Right lung (tissue), 10 donors: ENCODE measurements at places on chromosomes 2 and 18.

GRCh38 chr2:210681491-210681890 lies 125.1 kb downstream of the CPS1 start:
- no peak for DNase-seq

DNA sequence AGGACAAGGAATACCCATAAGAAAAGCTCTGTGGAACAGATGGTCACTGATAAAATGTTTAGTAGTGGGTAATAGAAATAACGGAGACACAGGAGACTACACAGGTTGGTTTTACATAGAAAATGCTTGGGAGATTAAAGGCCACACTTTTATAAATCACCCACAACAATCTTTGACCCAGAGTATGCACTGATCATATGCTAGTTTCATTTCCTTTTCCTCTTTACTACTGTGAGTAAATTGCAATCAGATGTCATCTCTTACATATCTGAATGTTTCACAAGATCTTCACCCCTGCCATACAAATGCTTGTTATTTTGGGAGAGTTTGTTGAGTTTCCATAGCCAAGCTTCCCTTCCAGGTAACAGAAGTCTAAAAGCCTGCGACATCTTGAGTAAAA lies 978.4 kb upstream of the KLHL29 start:
- DNase-seq = no peak

GRCh38 chr18:22741318-22741717 lies 191.8 kb upstream of the RBBP8 start:
- no peak for DNase-seq

DNA sequence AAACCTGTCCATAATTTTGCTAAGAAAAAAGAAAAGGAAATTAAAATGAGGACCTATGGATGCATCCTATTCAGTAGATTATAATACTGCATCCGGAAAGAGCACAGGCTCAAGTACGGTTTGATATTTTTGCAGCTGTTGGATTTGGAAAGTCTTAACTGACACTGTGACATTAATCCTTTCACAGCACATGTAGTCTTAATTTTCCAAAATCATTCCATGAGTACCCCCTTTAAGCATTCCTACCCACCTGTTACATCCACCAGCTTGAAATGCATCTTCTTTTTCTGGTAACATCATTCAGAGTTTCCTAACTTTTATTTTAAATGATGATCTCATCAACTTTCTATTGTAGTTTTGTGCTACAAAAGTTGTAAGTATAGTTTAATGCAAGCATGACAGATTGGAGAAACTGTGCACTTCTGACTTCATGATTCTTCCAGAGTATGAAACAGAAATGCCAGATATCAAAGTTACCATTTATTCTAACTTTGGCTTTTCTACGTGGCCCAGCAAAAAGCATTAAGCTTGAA lies 113.5 kb downstream of the ESCO1 start:
- DNase-seq = no peak

GRCh38 chr2:126356631-126357030 lies 299.3 kb upstream of the GYPC start:
- no peak for DNase-seq

GRCh38 chr2:212536817-212537725 lies 1.5 kb downstream of the ERBB4 start:
- no peak for DNase-seq

DNA sequence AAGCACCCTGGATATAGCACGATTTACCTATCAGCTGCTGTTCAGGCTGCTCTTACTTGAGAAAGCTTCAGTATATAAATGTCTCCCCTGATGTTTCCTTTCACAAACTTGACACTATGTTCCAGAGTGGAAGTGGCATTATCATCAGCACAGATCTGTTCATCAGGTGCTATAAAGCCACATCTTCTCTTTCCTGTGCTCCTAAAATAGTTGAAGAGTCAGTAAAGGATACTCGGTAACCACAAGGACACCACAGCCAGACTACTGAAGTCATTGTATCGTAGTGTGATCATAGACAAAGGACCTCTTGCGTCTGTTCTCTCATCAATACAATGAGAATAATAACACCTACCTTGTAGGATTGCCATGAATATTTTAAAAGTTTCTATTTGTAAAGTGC lies 841.0 kb upstream of the CELF4 start:
- no peak for DNase-seq

DNA sequence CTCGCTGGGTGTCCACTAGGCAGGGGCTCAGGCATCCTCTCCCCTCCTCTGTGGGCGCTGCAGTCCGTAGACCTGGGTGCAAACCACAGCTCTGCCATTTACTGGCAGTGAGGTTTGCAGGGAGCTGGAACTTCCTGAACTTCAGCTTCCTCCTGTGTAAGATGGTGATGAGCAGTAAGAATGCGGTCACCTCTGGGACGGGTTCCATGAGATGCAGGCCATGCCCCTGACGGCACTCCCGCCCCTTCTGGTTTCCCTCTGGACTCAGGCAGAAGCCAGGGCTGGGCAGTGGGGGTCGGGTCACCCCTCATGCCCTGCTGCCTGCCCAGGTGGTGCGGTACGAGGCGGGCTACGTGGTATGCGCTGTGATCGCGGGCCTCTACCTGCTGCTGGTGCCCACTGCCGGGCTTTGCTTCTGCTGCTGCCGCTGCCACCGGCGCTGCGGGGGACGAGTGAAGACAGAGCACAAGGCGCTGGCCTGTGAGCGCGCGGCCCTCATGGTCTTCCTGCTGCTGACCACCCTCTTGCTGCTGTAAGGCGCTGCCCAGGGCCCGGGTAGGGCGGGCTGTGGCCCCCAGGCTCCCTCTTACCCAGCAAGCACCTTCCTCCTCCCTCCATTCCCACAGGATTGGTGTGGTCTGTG lies 1.5 kb downstream of the PROM2 start:
- no peak for DNase-seq

GRCh38 chr2:100040906-100041305 lies 101.5 kb downstream of the AFF3 start:
- no peak for DNase-seq

DNA sequence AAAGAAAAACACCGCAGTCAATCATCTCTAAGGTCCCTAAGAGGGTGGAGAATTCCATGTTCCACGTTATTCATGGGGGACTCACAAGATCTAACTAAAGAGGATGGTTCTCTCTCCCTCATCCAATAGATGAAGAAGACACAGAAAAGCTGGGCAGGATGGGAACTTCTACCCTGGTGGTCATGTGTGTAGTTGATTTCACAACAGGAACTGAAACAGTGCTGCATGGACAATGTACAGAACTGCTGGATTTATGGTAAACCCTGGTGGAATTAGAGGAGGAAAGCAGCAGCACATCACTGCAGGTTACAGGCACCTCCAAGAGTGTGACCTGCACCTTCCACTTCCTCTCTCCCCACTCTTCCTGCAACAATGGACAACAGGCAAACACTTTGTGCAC lies 31.4 kb downstream of the FECH start:
- DNase-seq = no peak
